ENCODE measurements at places on chromosomes 6 and 20.

- H3K36me3 ChIP-seq, result peaks cover 43% of the 10 kb centered on the region
- no peaks in the 10 kb centered on the region for H3K27me3 ChIP-seq
- DNase-seq, result no peak
- H3K4me3 ChIP-seq, result no peak overlapping the region
These were observed 92.7 kb downstream of the IRF4 start for GRCh38 chr6:484086-484745.

DNA sequence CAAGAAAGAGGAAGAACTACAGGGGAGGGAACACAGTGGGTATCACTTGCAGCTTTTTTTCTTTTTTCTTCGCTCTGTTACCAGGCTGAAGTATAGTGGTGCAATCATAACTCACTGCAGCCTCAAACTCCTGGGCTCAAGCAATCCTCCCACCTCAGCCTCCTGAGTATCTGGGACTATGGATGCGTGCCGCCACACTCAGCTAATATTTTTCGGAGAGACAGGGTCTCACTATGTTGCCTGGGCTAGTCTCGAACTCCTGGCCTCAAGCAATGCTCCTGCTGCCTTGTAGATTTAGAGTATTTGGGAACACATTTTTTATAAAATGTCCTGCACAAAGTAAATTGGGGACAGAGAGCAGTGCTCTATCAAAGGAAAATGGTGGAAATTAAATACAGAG lies 28.3 kb downstream of the PARD6B start:
- no peak for DNase-seq
- H3K27ac ChIP-seq, result no peak overlapping the region
- H3K4me1 ChIP-seq, result no peaks in the 10 kb centered on the region
- no peak overlapping the region for H3K4me3 ChIP-seq
- H3K27me3 ChIP-seq, result no peaks in the 10 kb centered on the region

DNA sequence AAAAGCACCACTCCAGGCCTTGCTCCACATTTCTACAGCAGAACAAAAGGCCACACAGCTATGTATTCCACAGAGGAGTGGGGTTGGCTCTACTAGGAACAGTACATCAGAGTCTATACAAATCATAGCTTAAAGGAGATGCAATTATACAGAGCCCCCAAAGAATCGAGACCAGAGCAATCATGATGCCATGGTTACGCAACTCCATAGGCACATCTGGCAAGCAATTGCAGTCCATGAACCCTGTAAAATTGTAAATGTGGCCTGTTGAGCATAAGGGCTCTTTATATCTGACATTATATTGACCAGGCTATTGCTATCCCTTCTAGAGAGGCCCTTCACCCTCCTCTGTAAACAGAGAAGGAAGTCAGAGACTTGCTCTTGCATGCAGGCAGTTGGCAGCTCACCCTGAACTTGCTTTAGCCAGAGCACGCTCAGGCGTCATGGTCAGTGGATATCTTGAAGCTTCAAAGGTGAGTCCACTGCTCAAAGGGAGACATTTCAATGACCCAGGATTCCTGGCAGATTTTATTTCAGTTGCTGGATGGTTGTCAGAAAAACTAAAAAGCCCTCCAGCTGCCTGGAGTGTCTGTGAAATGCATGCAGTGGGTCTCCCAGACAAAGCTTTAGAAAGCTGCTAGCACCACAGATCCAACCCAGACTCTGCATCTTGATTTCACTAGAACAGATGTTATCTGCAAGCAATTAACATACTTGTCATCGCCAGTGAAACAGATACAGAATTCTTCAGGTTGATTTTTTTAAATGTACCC lies 357.2 kb downstream of the CENPW start:
- no peak overlapping the region for H3K4me3 ChIP-seq
- H3K4me1 ChIP-seq, result no peaks in the 10 kb centered on the region
- no peak overlapping the region for H3K27ac ChIP-seq
- H3K27me3 ChIP-seq, result no peaks in the 10 kb centered on the region

- H3K27ac ChIP-seq, result no peak overlapping the region
- no peaks in the 10 kb centered on the region for H3K36me3 ChIP-seq
- peaks cover 33% of the 10 kb centered on the region for H3K4me1 ChIP-seq
These were observed 3.3 kb upstream of the APMAP start for GRCh38 chr20:24995741-24996448.

- no peaks in the 10 kb centered on the region for H3K27me3 ChIP-seq
- DNase-seq, result no peak
- peaks cover 43% of the 10 kb centered on the region for H3K4me1 ChIP-seq
- H3K27ac ChIP-seq, result no peak overlapping the region
These were observed 187.0 kb downstream of the PDE7B start for GRCh38 chr6:136038531-136038930.

DNA sequence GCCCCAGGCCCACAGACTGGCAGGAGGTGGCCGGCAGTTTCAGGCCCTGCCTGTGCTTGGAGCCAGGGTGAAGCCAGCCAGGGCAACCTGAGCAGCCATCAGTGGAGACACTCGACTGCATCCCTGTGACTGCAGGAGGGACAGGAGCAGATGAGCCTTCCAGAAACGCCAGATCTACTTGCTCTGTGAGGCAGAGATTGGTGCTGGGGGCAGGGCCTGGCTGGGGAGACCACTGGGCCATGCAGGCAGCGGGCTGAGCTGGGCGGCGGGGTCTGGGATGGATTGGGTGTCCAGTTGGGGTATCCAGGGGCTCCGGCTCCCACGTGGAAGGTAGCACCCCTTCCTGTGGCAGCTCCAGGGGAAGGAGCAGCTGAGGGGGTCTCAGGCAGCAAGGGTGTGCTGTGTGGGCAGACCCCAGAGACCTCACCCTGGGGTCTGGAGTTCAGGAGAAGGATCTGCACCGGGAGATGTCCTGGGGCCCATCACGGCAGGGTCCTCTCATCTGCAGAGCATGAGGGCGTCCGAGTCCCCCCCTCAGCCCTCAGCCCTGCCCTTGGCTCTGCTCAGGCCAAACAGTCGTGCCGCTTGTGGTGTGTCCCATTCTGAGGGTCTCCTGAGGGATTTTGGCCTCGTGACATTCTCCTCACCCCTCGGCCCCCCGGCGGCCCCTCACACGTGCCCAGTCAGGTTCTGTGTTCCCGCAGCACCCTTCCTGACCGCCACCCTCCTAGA lies 334.9 kb downstream of the TAF4 start:
- no peaks in the 10 kb centered on the region for H3K4me1 ChIP-seq
- no peak overlapping the region for H3K4me3 ChIP-seq
- no peaks in the 10 kb centered on the region for H3K36me3 ChIP-seq
- no peak overlapping the region for H3K27ac ChIP-seq

GRCh38 chr6:37115236-37115895 lies 54.6 kb upstream of the PIM1 start:
- peaks cover 8% of the 10 kb centered on the region for H3K4me1 ChIP-seq
- DNase-seq, result no peak
- H3K36me3 ChIP-seq, result no peaks in the 10 kb centered on the region

GRCh38 chr20:20363434-20363798 lies 4.5 kb upstream of the INSM1 start:
- peaks cover 76% of the 10 kb centered on the region for H3K27me3 ChIP-seq
- no peak overlapping the region for H3K27ac ChIP-seq
- no peaks in the 10 kb centered on the region for H3K36me3 ChIP-seq
- H3K4me3 ChIP-seq, result peak overlapping the region; percentile 44
- H3K4me1 ChIP-seq, result peaks cover 32% of the 10 kb centered on the region
- no peak for DNase-seq

GRCh38 chr6:135680964-135681913 lies 170.3 kb upstream of the PDE7B start:
- H3K4me1 ChIP-seq, result peaks cover 5% of the 10 kb centered on the region
- H3K27me3 ChIP-seq, result no peaks in the 10 kb centered on the region
- no peak overlapping the region for H3K4me3 ChIP-seq
- no peak overlapping the region for H3K27ac ChIP-seq

DNA sequence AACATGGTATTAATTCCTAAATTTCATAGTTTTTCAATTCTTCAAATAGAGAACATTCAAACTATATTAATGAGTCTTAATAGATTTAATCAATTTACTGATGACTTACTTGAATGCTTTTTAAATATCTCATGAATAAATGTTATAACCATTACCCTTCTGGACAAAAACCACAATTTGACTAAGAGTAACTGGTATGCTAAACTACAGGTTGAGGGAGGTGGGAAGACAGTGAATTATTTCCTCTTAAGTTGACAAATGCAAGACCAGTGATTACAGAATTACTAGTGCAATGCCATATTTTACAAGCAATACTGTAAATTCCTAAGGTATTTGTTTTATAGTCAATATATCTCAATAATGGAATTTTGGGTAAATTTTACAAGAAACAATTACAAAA lies 65.1 kb downstream of the REV3L start:
- H3K4me3 ChIP-seq, result no peak overlapping the region
- no peaks in the 10 kb centered on the region for H3K27me3 ChIP-seq
- no peak overlapping the region for H3K27ac ChIP-seq
- no peak for DNase-seq

GRCh38 chr20:58256307-58256706 lies 27.9 kb upstream of the ANKRD60 start:
- no peak overlapping the region for H3K27ac ChIP-seq
- peaks cover 17% of the 10 kb centered on the region for H3K36me3 ChIP-seq
- H3K4me3 ChIP-seq, result no peak overlapping the region
- DNase-seq, result no peak

DNA sequence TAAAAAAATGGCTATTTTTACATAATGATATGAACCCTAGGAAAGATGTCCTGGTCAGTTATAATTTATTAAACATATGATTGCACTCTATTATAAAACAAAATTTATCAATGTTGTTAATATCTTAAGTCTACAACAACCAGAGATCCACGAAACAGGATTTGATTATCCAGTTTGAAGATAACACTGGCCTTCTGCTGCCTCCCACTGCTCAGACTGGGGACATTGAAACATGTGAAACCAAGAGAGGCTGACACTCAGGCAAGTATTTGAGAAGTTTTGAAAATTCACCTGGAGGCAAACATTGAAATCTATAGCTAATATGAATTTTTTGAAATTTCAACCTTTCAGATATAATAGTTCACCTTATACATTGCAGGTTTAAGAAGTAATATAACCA lies 219.3 kb upstream of the HSF2 start:
- no peak overlapping the region for H3K4me3 ChIP-seq
- H3K27ac ChIP-seq, result no peak overlapping the region
- H3K36me3 ChIP-seq, result no peaks in the 10 kb centered on the region
- no peaks in the 10 kb centered on the region for H3K27me3 ChIP-seq
- DNase-seq, result no peak

- no peak overlapping the region for H3K27ac ChIP-seq
- no peak for DNase-seq
- no peaks in the 10 kb centered on the region for H3K4me1 ChIP-seq
- no peaks in the 10 kb centered on the region for H3K27me3 ChIP-seq
- H3K36me3 ChIP-seq, result no peaks in the 10 kb centered on the region
These were observed 11.5 kb downstream of the SDC4 start for GRCh38 chr20:45336530-45337366.

GRCh38 chr6:80523010-80523409 lies 416.5 kb downstream of the BCKDHB start:
- H3K27ac ChIP-seq, result no peak overlapping the region
- no peak overlapping the region for H3K4me3 ChIP-seq
- H3K4me1 ChIP-seq, result no peaks in the 10 kb centered on the region
- no peaks in the 10 kb centered on the region for H3K36me3 ChIP-seq
- no peak for DNase-seq
- H3K27me3 ChIP-seq, result no peaks in the 10 kb centered on the region

DNA sequence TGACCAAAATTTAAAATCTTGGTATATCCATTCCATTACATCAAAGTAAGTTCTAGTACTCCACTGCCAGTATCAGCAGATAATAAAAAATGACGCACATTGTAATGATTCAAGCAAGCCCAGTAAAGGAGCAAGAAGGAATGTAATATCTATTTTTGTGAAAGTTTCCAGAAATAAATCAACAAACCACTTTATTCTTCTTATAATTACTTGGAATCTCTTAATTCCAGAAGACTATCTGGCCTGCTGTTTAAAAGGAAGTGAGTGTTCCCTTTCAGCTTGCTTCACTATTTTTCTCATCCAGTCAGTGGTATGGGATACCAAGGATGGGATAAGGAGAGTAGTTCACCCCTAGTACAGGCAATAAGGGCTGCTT lies 42.2 kb upstream of the DSE start:
- DNase-seq, result no peak
- H3K4me1 ChIP-seq, result no peaks in the 10 kb centered on the region
- H3K36me3 ChIP-seq, result no peaks in the 10 kb centered on the region
- H3K27me3 ChIP-seq, result no peaks in the 10 kb centered on the region

- no peak overlapping the region for H3K4me3 ChIP-seq
- no peaks in the 10 kb centered on the region for H3K4me1 ChIP-seq
- DNase-seq, result no peak
- H3K36me3 ChIP-seq, result no peaks in the 10 kb centered on the region
- H3K27ac ChIP-seq, result no peak overlapping the region
These were observed 277.5 kb upstream of the MAN1A1 start for GRCh38 chr6:119626884-119627619.

GRCh38 chr6:108562503-108562993 lies 1.8 kb downstream of the FOXO3 start:
- peaks cover 48% of the 10 kb centered on the region for H3K4me1 ChIP-seq
- no peaks in the 10 kb centered on the region for H3K27me3 ChIP-seq
- H3K27ac ChIP-seq, result peak overlapping the region; percentile 97
- DNase-seq, result peak; percentile 78

- H3K36me3 ChIP-seq, result no peaks in the 10 kb centered on the region
- peaks cover 39% of the 10 kb centered on the region for H3K4me1 ChIP-seq
- DNase-seq, result peak; percentile 14
These were observed 19.5 kb downstream of the ZNF311 start for GRCh38 chr6:28985462-28986164.

GRCh38 chr20:18496042-18496441 lies 983 bp downstream of the RBBP9 start:
- H3K27me3 ChIP-seq, result no peaks in the 10 kb centered on the region
- H3K36me3 ChIP-seq, result no peaks in the 10 kb centered on the region
- peaks cover 8% of the 10 kb centered on the region for H3K4me1 ChIP-seq
- H3K27ac ChIP-seq, result no peak overlapping the region
- H3K4me3 ChIP-seq, result no peak overlapping the region

DNA sequence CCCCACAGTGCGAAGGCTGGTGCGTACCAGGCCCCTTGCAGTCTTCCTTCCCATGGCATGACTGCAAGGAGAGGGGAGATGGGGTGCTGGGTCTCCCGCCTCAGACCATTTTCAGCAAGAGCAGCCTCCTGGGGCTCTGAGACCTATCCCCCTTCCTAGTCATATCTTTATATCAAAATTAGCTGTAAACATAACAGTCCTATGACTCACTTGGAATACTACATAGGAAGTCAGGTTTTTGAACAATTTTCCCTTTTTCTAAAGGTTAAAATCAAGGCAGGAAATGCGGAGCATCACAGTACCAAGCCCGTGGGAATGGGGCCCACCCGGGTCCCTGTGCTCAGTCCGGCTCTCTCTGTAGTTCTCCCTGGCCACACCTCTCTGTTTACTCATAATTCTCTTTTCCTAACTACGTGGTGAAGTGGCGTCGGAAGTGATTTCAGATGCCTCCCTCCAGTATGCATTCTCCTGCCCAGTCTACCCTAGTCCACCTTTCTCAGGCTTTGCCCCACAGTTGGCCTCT lies 109.8 kb upstream of the TMEM170B start:
- DNase-seq, result no peak
- peaks cover 8% of the 10 kb centered on the region for H3K4me1 ChIP-seq
- H3K27me3 ChIP-seq, result no peaks in the 10 kb centered on the region
- H3K36me3 ChIP-seq, result no peaks in the 10 kb centered on the region
- H3K27ac ChIP-seq, result no peak overlapping the region

- peaks cover 25% of the 10 kb centered on the region for H3K36me3 ChIP-seq
- peaks cover 8% of the 10 kb centered on the region for H3K4me1 ChIP-seq
- H3K27me3 ChIP-seq, result peaks cover 67% of the 10 kb centered on the region
- DNase-seq, result no peak
These were observed 8.6 kb upstream of the SLC4A11 start for GRCh38 chr20:3247638-3248037.

All from CD14-positive monocyte (primary cell).